ENCODE measurements at places on chromosomes 5 and 9.

DNA sequence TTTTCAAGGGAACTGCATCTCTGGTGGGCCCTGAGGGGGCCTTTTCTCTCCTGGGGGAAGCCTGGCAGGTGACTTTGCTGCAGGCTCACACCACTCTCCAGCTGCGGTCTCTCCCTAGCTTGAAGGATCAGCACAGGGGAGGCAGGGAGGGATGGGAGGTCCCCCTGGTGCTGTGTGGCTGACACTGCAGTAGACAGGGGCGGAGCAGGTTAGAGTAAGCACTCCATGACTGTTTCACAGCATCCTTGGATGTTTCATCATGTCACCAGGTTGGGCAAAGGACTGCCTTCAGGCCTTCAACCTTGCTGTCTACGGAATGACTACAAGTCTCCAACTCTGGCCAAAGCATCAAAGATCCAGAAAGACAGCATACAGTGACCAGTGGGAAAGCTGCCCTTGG is 470.7 kb downstream of the CDK5RAP2 start:
- DNase-seq = no peak

DNA sequence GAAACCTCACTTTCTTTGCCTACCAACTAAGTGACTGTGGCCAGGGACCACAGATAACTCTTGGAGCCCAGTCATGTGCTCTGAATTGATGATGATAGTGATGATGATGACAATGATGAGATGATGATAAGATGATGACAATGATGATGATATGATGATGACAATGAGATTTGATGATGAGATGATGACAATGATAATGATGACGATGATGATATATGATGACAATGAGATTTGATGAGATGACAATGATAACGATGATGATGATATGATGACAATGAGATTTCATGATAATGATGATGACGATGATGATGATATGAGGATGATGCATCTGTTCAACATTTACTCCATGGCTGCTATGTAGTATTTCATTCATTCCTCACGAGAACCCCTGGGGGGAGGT is 213.0 kb downstream of the ERCC6L2 start:
- DNase-seq = no peak

GRCh38 chr9:134547161-134548100 is 94.2 kb upstream of the COL5A1 start:
- DNase-seq = no peak

DNA sequence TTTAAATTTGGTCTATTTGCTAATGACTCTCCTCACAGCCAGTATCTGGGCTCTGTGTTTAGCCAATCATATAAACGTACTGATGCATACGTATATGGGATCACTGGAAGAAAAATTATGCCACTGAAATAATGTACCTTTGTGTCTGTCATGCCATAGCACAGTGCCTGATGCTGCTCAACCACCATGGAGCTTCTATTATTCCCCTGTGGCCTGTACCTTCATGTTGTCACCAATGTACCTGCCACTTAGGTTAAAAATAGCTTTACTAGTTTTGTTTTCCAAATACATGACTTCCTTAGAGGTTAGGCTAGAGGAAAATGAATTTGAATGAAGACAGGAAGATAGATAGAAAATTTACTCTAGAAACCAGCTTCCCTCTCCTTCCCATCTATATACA is 34.6 kb downstream of the HACD4 start:
- no peak for DNase-seq
